Stimulated activated CD4-positive, alpha-beta T cell treated with anti-CD3 and anti-CD28 coated beads, Interleukin-1b, Interleukin-23, amount 100 ng/mL, for 1 hour (primary cell): ENCODE measurements at places on chromosomes 13 and 19.

DNA sequence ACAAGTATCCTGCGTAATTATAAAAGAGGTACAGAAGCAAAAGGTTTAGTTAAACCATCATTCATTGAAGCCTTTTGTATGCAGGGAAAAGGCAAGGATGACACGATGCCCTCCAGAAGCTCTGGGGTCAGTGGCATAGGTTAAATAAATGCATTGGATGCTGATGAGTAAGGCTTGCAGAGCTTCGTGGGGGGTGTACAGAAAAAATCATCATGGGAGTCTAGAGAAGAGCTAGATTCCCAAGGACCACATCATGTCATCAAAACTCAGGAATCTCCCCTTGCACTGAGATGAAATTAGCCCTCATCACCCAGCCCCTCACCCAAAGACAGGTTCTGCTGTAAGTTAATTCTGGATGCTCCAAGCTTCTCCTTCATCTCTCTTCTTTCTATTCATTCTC is 8.3 kb downstream of the FPR1 start:
- DNase-seq = no peak

DNA sequence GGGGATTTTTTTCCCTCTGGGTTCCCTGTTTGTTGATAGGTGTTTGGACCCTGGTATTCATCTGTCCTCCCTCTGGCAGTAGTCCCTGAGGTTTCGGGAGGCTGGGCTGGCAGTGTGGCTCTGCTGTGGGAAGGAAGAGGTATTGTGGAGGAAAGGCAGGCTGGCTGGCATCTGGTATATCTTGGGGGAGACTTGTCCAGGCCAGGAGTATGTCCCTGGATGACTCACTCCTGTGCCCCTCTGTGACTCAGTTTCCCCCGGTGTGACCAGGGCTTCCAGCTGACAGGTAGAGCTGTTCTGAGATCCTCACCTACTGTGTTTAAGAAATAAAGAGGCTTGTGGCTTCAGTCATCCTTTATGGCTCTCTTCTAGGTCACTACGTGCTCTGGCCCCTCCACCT is 14.2 kb upstream of the ZNF492 start:
- DNase-seq = no peak

DNA sequence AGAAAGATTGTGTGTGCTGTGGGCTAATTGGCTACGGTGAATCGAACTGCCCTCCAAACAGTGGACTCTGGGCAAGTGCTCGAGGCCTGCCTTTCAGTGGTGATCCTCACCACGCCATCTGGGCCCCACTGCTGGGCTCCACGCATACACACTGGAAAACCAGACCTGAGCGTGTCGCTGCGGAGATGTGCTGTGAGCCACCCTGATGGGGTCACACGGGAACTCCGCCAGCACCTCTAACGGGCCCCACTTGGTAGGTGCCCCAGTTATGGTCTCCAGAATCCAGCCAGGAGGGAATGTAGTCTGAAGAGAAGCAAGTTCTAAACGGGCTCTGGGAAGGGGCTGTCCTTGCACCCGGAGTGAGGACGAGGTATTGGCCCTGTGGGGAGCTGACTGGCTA is 39.3 kb downstream of the C13orf46 start:
- no peak for DNase-seq

DNA sequence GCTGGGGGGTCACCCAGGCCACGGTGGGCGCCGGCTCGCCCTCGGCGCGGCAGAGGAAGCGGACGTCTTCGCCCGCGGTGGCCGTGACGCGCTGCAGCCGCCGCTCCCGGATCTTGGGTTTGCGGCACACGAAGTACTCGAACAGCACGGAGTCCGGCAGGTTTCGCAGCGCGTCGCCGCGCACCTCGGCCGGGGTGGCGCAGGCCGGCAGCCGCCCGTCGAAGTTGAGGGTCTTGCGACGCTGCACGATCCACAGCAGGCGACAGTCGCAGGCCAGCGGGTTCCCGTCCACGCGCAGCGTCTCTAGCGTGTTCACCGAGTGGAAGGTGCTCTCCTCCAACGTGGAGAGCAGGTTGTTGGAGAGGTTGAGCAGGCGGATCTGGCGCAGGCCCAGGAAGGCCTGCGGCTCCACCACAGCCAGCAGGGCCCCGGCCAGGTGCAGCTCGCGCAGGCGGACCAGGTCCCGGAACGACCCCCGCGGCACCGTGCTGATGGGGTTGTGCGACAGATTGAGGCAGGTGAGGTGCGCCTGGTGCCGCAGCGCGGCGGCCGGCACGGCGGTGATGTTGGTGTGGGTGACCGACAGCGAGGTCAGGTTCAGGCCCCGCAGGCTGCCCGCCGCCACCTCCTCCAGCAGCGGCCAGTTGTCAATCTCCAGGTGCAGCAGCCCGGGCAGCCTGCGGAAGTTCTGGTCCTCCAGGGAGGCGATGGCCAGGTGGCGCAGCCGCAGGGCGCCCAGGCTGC is 8.6 kb upstream of the PEAK3 start:
- no peak for DNase-seq

GRCh38 chr19:39237200-39238184 is 7.3 kb downstream of the IFNL3 start:
- DNase-seq = no peak

DNA sequence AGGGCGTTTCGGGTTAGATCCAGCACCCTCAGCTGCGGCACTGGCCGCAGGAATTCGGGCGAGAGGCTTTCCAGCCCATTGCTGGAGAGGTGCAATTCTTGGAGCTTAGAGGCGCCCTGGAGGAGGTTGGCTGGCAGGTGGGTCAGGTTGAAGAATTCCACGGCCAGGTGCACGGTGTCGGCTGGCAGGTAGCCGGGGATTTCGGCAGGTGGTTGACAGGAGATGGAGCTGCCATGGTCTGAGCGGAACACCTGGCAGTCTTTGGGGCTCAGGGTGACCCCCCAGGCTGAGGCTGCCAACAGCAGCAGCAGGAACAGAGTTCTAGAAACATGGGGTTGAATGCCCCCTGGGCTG is 1.3 kb downstream of the LRG1 start:
- DNase-seq = no peak

DNA sequence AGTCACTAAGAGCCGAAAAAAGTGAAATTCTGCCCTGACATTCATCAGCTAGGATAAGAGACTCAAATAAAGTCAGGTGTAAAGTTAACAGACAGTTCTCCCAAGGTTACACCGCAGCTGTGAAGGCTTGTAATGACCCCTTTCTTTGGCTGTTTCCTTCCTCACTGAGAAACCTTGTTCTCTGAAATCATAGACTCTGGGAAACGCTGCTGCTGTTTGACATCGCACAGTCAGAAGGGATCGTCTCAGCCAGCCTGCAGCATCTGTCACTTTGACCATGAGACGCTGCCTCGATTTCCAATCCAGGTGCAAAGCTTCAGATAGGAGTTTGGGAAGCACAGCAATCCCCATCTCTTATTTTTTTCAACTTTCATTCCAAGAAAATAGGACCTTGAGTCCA is 678 bp downstream of the BCAT2 start:
- DNase-seq = no peak

GRCh38 chr19:45969676-45970075 is 4.0 kb downstream of the NOVA2 start:
- DNase-seq = no peak

- DNase-seq = no peak
Measured at GRCh38 chr19:27750391-27751043, 1462.4 kb downstream of the UQCRFS1 start.

DNA sequence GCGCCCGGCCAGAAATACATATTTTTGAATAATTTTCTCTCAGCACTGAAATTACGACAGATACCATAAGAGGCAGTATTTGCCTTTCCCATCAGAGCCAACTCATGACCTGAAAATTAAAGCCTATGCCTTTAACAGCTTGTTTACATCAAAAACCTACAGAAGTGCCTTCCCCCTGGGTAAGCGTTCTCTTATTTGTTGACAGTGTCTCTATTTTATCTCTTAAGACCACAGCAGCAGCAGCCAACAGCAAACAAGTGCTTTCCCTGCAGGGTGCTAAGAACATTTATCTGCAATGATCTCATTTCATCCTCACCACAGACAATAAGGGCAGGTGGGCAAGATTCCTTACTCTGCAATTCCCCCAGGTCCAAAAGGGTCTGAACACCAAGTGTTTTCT is 6.0 kb downstream of the AKAP8L start:
- DNase-seq = no peak

DNA sequence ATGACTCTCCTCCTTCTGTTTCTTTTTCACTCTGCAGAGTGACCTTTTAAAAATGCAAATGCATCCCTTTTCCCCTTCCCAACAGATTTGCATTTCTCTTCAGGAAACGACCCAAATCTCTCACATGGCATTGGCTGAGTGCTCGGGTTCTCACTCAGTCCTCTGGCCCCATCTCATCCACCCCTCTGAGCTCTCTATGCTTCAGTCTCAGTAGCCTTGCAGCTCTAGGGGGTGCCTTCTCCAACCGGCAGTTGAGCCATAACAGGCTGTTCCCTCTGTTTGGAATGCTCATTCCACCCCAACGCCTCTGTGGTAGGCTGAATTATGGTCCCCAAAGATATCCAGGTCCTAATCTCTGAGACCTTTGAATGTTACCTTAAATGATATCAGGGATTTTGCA is 78.2 kb downstream of the AKAP11 start:
- no peak for DNase-seq

- no peak for DNase-seq
Measured at GRCh38 chr19:5977222-5977784, 637 bp downstream of the RANBP3 start.

GRCh38 chr19:3963458-3964255 is 7.2 kb downstream of the DAPK3 start:
- DNase-seq = no peak

- DNase-seq = no peak
Measured at GRCh38 chr19:19508217-19508616, 7.1 kb downstream of the TSSK6 start.

- no peak for DNase-seq
Measured at GRCh38 chr13:89372193-89372592, 1701.0 kb downstream of the SLITRK5 start.

- no peak for DNase-seq
Measured at GRCh38 chr13:92590503-92590908, 636.1 kb upstream of the GPC6 start.

GRCh38 chr13:109983447-109983846 is 197.1 kb upstream of the IRS2 start:
- DNase-seq = no peak

GRCh38 chr13:99986741-99987140 is 5.2 kb downstream of the ZIC2 start:
- no peak for DNase-seq

- no peak for DNase-seq
Measured at GRCh38 chr13:77384999-77385398, 58.1 kb upstream of the MYCBP2 start.

- DNase-seq = no peak
Measured at GRCh38 chr13:97414392-97414791, 19.6 kb upstream of the RAP2A start.

- DNase-seq = no peak
Measured at GRCh38 chr19:11506101-11506555, 489 bp upstream of the ZNF653 start.

- no peak for DNase-seq
Measured at GRCh38 chr19:1134431-1134830, 30.6 kb downstream of the GPX4 start.

DNA sequence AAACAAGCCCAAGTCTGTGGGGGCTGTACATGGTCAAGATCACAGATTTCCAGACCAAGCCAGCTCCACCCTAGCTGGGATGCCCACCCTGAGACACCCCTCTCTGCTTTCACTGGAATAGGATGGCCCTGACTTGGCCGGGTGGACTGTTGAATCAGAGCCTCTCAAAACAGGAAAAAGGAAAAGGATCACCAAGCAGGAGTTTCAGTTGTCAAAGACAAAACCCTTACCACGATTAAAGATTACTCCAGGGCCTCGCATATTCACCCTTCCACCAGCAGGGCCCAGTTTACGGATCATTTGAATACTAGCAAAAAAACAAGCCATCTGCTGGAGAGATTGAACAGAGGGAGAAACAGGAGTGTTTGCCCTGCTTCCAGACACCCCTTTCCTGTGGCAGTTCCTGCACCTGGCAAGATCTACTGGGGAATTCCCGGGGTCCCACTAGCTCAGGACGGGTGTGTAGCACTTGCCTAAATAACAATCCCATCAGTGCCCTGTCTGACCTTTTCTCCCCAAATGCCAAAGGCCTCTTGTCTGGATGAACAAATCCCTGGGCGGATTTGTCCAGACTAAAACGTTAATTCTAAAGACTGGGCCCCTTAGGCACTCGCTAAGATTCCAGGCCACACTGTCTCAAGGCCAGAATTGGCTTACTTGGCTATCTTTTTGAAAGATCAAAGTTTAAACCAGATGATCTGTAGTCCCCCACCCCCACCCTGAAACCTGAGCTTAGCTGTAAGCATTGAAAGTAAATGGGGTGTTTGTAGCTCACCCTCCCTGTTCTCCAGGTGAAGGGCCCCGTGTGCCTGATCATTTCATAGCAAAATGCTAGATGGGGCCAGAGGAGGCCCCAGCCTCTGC is 38.4 kb downstream of the ACTN4 start:
- DNase-seq = no peak

DNA sequence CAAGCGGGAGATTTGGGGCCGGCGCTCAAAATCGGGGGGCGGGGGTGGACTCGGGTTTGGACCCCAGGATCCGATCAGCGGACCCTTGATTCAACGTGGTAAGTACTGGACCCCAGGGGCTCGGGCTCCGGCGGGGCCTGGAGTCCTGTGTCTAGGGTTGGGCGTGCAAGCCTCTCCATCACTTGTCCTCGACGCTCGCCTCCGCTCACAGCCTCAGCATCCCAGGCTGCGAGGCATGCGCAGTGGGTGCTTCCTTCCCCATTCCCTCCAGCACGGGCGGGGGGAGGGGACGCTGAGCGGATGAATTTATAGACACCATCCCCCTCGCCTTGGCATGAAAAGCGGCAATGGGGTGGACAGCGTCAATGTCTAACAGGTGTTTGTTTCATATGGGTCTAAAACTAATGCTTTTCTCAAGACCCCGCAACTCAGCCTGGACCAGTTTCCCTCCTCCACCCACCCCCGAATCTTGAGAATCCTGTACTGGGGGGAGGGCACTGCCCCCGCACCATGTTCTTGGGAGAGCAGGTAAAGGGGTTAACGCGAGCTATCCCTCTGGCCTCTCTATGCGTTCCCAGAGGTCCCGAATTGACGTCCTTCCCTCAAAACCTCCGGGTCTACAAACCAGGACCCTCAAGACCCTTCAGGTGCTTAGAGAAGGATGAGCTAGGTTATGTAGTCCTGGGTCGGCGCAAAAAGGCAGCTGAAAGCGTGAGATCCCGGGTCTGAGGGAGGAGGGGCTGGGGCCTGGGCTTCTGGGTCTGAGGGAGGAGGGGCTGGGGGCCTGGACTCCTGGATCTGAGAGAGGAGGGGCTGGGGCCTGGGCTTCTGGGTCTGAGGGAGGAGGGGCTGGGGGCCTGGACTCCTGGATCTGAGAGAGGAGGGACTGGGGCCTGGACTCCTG is 579 bp downstream of the CPT1C start:
- DNase-seq = no peak

- DNase-seq = no peak
Measured at GRCh38 chr19:42325896-42326771, 699 bp downstream of the MEGF8 start.

- no peak for DNase-seq
Measured at GRCh38 chr13:46948338-46948737, 51.5 kb upstream of the HTR2A start.

GRCh38 chr13:99978799-99979452 is 2.7 kb upstream of the ZIC2 start:
- no peak for DNase-seq

- no peak for DNase-seq
Measured at GRCh38 chr19:51163257-51163656, 21.2 kb downstream of the SIGLEC7 start.

GRCh38 chr13:99605420-99606323 is 104.4 kb downstream of the TM9SF2 start:
- DNase-seq = no peak

- peak; percentile 85 for DNase-seq
Measured at GRCh38 chr19:10259162-10259905, 7.3 kb downstream of the MRPL4 start.

GRCh38 chr13:109198585-109198984 is 569.2 kb downstream of the MYO16 start:
- no peak for DNase-seq
